Memory B cell (primary cell): ENCODE measurements at places on chromosomes 11 and 22.

DNA sequence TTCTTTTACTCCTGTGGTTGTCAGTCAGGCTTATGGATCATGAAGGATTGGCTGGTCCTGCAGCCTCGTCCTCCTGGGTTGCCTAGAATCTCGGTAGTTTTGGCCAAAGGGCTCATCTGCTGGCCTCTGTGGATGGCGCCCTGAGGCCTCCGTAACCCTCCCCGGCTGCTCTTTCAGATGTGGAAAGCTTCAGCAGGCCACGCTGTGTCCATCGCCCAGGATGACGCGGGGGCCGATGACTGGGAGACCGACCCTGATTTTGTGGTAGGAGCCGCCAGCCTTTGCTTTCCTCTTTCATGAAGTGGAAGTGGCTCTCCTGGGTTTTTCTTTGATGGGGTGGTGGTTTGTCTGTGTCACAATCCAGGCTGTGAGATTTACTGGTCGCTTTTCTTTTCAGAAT lies 8.8 kb downstream of the CTTN start:
- DNase-seq = no peak

GRCh38 chr11:123628936-123629683 lies 25.3 kb downstream of the SCN3B start:
- DNase-seq = no peak

DNA sequence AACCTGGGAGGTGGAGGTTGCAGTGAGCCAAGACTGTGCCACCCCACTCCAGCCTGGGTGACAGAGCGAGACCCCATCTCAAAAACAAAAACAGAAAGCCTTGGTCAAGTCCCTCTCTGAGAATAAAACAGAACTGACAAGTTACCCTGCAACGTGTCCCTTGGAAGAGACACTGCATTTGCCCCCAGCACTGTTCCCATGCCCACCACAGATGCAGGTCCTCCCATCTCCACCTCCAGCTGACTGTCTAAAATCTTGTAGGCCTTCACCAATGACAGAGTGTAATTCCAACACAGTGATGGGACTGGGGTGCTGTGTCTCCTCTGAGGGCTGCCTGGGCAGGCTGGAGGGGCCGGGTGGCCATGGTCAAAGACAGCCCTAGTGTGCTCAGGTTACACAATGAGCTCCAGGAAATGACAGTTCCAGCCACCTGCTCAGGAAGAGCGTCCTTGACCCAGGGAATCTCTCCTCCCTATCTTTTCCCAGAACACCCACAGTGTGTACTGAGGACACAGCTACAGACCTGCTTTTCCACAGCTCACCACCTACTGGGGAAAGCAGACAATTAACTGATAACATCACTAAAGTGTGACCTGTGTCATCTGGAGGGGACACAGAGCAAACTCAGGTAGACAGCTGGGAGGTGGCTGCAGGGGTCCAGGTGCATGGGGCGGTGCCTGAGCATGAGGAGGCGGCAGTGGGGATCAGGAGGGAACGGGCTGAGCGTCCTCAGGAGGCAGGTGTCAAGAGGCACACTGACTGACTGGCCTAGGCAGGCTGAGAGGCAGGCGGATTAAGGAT lies 56.4 kb downstream of the ARFGAP3 start:
- no peak for DNase-seq

DNA sequence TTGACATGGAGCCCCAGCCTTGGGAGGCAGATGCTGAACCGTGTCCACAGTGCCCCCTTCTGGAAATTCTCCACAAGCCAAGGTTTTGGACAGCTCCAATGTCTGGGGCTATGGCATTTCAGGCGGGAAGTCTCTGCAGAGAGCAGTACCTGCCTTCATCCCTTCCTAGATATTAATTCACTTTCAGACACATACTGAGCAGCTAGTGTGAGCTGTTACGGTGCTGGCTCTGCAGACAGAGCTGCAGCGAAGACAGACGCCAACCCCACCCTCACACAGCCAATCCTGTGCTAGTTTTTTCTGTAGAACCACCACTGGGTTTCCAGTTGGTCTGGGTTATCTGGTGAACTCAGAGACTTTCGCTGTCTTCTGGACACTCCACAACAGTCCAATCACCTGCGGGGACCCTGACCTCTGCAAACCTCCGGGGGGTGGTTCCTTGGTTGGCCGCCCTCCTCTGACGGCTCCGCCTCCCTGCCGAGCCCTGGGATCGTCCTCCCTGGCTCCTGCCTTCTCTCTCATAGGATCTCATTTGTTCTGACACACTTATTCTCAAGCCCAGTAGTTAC lies 9.1 kb downstream of the LMF2 start:
- DNase-seq = peak; percentile 62

DNA sequence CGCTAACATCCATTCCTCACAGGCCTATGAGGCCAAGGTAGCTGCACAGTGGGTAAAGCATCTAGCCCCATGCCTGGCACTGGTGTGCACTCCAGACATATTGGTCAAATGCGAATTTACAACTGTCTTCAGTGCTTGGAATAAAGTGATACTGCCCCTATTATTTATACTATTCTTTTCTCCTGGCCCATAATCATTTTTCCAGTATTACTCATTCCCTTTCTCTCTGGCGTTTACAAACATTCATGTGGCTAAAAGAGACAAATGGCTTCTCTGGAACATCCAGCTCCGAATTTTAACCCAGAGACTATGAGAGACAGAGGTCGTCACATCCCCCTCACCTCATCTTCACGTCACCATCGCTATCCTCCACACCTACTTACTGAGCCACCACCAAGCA lies 87.2 kb upstream of the PITPNB start:
- no peak for DNase-seq

DNA sequence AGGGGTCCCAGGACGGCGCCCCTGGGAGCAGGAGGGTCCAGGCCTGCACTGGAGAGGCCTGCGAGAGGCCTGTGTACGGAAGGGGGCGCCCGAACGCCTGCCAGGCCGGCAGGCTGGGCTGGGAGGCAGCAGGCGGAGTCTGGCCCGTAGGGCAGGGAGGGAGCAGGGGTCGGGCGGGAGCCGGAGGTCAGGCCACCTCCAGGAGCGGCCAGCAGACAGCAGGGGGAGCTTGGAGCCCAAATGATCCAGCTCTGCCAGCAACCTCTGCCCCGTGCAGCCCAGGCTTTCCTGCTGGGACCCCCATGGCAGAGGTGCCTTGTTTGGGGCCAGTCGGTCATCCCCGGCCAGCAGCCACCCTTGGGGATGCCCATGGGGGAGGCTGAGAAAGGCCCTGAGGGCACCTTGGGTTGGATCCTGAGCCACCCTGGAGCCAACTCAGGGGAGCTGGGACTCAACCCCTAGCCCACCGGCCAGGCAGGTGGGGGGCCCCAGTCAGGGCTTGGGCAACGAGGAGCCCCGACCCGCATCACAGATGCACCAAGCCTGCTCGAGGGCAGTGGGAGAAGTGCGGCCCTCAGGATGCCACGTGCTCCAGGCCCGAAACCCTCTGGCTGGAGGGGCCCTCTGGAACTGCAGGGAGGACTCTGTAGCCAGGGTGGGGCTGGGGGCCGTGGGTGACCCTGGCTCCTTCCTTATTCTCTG lies 9.6 kb upstream of the SYT8 start:
- DNase-seq = peak; percentile 20

DNA sequence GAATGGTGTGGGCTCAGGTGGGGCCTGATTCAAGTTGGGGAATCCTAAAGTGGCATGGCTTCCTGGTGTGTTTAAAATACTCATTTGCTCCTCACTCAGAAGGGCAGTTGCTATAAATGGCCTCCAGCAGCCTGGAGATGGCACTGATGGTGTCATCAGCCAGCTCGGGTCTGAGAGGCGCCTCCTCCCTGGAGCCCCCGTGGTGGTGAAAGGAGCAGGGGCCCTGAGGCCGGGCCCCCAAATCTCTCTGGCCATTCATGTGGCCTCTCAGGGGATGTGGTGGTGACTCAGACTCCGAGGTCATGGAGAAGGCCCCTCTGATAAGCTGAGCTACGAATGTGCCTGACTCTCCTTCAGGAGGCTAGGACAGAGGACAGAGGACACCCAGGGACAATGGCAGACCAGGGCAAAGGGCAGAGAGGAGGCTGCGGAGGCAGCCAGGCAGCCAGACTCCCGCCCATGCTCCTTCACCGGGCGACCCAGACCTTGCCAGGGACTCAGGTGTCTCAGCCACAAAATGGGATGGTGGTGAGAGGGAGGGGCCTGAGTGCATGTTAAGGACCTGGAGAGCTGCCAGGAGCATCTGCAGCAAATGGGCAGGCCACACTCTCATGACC lies 129.2 kb downstream of the CTTN start:
- DNase-seq = no peak

GRCh38 chr22:24578355-24579257 lies 14.3 kb downstream of the LRRC75B start:
- DNase-seq = no peak

DNA sequence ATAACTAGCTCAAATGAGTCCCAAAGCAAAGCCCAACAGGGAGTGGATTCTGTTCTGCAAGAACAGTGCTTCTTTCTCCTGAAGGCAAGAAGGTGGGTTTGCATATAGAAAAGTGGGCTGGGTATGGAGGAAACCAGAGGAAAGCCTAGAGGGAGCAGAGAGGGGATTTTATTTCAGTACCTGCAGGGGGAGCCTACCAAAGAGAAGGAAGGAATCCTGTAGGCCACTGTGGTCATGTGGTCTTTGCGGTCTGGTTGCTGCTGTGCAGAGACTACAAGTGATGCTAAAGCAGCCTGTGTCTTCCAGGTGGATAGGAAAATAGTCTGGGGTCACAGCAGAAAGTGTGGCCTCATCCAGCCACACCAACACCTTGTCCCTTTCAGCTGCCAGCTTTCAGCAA lies 33.2 kb upstream of the ZBTB16 start:
- no peak for DNase-seq

DNA sequence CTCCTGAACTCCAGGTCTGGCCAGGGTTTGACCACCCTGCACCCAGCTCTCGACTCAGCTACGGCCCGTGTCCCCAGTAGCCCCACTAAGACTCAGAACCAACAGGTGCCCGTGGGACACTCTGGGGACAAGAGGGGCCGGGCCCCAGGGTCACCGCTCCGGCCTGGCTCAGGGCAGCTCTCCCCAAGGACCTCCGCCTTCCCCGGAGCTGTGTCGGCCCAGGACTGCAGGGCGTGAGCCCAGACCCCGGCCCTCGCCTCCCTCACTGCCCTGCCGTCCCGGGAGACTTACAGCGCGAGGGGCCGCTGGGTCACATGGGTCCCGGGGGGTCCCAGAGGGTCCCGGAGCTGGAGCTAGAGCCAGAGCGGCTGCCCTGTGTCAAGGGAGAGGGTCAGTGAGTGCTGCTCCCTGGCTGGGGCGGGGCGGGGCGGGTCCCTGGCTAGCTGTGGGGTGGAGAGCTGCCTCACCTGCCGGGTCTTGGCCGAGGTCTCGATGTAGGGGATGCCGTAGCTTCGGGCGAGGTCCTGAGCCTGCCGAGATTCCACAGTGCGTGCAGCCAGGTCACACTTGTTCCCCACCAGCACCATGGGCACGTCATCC lies 2.3 kb downstream of the HRAS start:
- DNase-seq = no peak

DNA sequence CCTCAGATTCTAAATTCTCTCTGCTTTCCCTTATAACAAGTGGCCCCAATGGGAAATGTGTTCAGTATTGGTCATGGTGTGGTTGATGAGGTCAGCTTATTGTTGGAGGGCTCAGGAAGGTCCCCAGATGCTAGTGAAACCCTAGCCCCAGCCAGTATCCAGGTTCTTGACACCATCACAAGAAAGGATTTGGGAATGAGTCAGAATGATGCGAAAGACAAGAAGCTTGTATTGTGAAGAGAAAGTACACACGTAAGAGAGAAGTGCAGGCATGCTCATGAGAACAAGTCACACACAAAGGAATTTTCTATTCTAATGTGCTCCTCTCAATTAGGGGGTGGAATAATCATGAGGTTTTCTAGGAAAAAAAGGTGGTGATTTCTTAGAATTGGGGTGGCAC lies 34.9 kb upstream of the TRPC6 start:
- DNase-seq = no peak

- no peak for DNase-seq
Observed at GRCh38 chr11:18384157-18384641, 10.2 kb upstream of the LDHA start.

GRCh38 chr22:37351232-37351631 lies 68.9 kb downstream of the CYTH4 start:
- no peak for DNase-seq

GRCh38 chr22:45262931-45263462 lies 21.8 kb upstream of the UPK3A start:
- no peak for DNase-seq

GRCh38 chr11:59291228-59291627 lies 67.5 kb upstream of the OR5AN1 start:
- no peak for DNase-seq

GRCh38 chr11:29271616-29272015 lies 745.2 kb downstream of the KCNA4 start:
- no peak for DNase-seq

GRCh38 chr22:17705951-17706900 lies 67.7 kb downstream of the BCL2L13 start:
- DNase-seq = no peak

GRCh38 chr11:109939166-109939810 lies 153.9 kb upstream of the ZC3H12C start:
- no peak for DNase-seq

- DNase-seq = no peak
Observed at GRCh38 chr11:123461164-123461563, 31.1 kb downstream of the GRAMD1B start.

- DNase-seq = no peak
Observed at GRCh38 chr11:36308577-36308976, 12.5 kb downstream of the PRR5L start.

DNA sequence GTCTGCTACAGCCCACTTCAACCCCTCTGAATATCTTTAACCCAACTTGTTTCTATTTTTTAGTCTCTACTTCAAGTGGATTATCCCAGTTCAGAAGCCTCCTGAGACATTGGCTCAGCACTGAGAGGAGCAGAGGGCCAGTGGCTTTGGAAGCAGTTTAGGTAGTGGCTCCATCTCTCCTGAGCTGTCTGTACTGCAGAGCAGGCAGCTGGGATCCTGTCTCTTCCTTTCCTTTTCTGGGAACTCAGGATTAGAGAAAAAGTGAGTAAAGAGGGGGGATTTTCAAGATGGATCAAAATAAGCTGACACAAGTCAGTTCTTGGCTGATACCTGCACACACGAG lies 512.0 kb downstream of the OPCML start:
- DNase-seq = no peak

DNA sequence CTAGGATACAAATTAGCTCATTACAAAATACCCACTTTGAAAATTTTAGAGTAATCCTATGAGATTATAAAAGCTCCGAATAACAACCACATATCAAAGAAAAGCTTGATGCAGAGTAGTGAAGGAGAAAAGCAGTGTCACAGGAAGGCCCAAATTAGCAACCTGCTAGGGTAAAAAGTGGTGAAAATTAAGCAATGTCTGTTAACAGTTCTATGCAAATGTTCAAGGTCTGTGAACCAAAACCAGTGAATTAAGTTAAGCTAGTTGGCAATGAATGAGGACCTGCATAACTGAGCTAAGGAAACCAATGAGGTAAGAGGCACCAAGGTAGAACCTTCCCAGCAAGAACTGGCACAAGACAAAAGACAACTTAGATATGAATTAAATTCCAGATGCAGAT lies 29.6 kb downstream of the PRDM10 start:
- peak; percentile 7 for DNase-seq

DNA sequence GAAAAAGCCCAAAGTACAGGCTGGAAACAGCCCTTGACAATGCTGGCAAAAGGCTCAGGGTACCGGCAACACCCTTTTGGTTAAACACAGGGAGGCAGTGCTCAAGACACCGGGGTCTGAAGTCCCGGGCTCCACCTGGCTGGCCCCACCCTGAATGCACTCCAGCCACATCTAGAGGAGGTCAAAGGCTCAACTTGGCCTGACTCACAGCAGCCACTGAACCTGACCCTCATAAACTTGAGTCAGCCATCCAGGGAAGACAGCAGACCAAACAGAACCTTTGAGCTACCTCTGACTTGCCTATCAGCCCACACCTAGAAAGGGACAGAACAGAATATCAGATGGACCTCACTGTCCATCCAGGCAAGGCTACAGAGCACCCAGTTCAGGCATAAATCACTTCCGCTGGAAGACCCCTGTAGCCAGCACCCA lies 3.8 kb downstream of the CFL1 start:
- DNase-seq = no peak
